ENCODE measurements at places on chromosomes 16 and 17. TPM values are rescaled to one million over a fixed set of nuclear protein-coding genes. Genes with fewer than 3 reads are reported as not detected.

Gene AOC3
- 3.7 TPM for total RNA-seq

Gene SSTR5
- total RNA-seq = not detected

Gene PRCD
- not detected for total RNA-seq

DNA sequence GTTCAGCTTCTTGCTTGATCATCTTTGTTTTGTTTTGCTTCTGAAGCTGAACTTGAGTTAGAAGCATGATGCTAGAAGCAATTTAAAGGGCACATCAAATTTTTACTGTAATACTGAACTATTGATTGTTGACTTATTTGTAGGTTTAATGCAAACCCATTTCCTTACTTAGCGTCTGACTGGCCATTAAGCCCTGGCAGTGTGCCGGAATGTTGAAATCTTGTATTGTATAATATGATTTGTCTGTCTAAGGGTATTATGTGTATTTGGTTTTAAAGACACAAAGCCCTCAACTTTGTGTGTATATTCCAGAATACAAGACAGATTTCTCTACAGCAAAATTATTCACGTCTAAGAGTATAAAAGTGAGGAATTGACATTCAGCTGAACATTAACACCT is 39.7 kb downstream of the NUP93 start:
- no peak for DNase-seq
- H3K27me3 ChIP-seq = no peaks in the 10 kb centered on the region
- H3K36me3 ChIP-seq = peaks cover 13% of the 10 kb centered on the region

GRCh38 chr17:82786427-82786826 is 34.6 kb downstream of the TBCD start:
- H3K36me3 ChIP-seq = peaks cover 17% of the 10 kb centered on the region
- no peak overlapping the region for H3K4me3 ChIP-seq
- DNase-seq = no peak
- no peaks in the 10 kb centered on the region for H3K27me3 ChIP-seq
- H3K27ac ChIP-seq = no peak overlapping the region

DNA sequence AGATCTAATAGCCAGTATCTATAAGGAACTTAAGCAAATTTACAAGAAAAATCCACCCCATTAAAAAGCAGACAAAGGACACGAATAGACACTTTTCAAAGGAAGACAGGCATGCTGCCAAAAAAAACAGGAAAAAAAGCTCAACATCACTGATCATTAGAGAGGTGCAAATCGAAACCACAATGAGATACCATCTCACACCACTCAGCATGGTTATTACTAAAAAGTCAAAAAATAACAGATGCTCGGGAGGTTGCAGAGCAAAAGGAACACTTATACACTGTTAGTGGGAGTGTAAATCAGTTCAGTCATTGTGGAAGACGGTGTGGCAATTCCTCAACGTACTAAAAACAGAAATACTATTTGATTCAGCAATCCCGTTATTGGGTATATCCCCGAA is 9.6 kb downstream of the STX8 start:
- peaks cover 33% of the 10 kb centered on the region for H3K36me3 ChIP-seq
- H3K4me1 ChIP-seq = peaks cover 19% of the 10 kb centered on the region
- DNase-seq = no peak
- H3K4me3 ChIP-seq = no peak overlapping the region
- no peak overlapping the region for H3K27ac ChIP-seq

- H3K36me3 ChIP-seq = peaks cover 5% of the 10 kb centered on the region
- peaks cover 1% of the 10 kb centered on the region for H3K27me3 ChIP-seq
- H3K4me1 ChIP-seq = peaks cover 62% of the 10 kb centered on the region
- H3K27ac ChIP-seq = peak overlapping the region; percentile 81
- peak overlapping the region; percentile 50 for H3K4me3 ChIP-seq
- DNase-seq = no peak
These were observed 88.2 kb downstream of the IRF8 start for GRCh38 chr16:85986931-85987749.

- no peak overlapping the region for H3K27ac ChIP-seq
- no peak overlapping the region for H3K4me3 ChIP-seq
- DNase-seq = no peak
- H3K36me3 ChIP-seq = peaks cover 30% of the 10 kb centered on the region
- no peaks in the 10 kb centered on the region for H3K27me3 ChIP-seq
These were observed 22.9 kb downstream of the SLFN11 start for GRCh38 chr17:35350493-35350892.

GRCh38 chr17:550041-550398 is 164.6 kb downstream of the VPS53 start:
- no peak for DNase-seq
- H3K4me1 ChIP-seq = peaks cover 17% of the 10 kb centered on the region
- no peaks in the 10 kb centered on the region for H3K27me3 ChIP-seq
- H3K4me3 ChIP-seq = no peak overlapping the region

DNA sequence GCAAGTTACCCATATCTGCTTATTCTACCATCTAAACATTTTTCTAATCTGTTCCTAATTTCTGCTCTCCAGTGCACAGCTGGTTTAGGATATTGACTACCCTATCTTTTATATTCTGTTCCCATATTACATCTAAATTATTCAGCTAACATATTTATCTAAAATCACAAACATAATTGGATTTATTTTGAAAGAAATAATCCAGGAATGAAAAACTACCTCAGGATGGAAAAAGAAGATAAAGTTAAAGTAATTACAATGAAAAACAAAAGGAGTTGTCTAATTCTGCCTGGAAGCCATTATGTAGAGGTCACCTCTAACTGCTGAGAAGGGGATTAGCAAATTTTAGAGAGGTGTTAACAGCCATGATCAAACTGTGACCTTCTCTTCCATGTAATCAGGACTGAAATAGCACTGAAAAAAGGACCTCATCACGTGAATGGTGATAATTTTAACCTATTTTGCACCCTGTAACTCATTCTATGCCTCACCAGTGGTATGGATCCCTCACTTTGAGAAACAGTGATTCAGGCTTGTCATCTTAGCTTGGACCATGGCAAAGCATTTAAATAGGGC is 653.3 kb downstream of the CDH11 start:
- H3K36me3 ChIP-seq = no peaks in the 10 kb centered on the region
- H3K4me3 ChIP-seq = no peak overlapping the region
- no peak for DNase-seq
- H3K27me3 ChIP-seq = no peaks in the 10 kb centered on the region
- H3K4me1 ChIP-seq = no peaks in the 10 kb centered on the region

DNA sequence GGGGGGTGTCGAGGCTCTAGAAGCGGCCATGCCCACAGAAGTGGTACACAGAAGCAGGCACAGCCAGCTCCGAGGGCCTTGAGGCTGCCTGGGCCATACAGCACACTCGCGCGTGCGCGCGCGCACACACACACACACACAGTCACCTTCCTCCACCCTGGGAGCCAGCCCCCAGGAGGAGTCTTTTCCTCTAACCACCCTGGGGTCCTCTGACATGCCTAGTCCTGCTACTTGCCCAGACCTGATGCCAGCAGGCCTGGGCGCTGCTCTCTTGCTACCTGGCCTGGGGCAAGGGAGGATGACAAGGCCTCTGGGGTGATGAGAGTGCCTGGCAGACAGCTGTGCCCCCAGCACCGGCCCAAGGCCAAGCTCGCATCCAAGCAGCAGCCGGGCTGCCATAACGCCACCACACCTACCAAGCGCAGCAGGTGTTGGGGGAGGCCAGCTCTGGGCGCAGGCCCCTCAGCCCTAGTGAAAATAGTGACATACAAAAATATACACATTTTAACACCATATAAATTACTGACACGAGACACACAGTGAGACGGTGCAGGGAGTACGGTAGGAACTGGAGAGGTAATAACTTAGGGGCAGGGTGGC is 41.1 kb downstream of the TSC2 start:
- no peak overlapping the region for H3K27ac ChIP-seq
- H3K4me3 ChIP-seq = no peak overlapping the region
- H3K27me3 ChIP-seq = no peaks in the 10 kb centered on the region
- DNase-seq = no peak
- H3K36me3 ChIP-seq = peaks cover 4% of the 10 kb centered on the region
- H3K4me1 ChIP-seq = no peaks in the 10 kb centered on the region

DNA sequence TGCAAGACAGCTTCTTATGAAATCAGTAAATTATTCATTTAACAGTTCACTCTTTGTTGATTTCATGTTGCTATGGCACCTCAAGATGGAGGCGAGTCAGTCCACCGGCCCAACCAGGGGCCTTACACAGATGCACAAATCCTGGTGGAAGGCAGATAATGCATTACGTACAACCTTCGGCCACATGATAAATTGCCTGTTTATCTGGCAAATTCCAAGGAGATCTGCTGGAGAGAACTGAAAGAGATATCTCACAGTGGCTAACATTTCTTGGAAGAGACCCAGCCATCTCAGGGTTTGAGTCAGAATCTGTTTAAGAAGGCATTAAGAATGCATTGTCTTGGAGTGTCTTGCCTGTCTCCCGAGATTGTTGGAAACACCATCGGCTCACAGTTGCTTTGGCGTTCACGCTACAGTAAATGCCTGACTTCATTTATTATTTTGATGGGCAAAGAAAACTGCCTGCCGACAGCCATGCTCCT is 225.6 kb downstream of the MSI2 start:
- no peak overlapping the region for H3K27ac ChIP-seq
- H3K4me3 ChIP-seq = no peak overlapping the region
- H3K4me1 ChIP-seq = peaks cover 62% of the 10 kb centered on the region
- no peak for DNase-seq
- H3K36me3 ChIP-seq = peaks cover 32% of the 10 kb centered on the region
- no peaks in the 10 kb centered on the region for H3K27me3 ChIP-seq

- no peaks in the 10 kb centered on the region for H3K27me3 ChIP-seq
- H3K4me3 ChIP-seq = no peak overlapping the region
- peaks cover 19% of the 10 kb centered on the region for H3K4me1 ChIP-seq
- DNase-seq = no peak
- no peak overlapping the region for H3K27ac ChIP-seq
These were observed 44.2 kb downstream of the ADCY7 start for GRCh38 chr16:50310308-50311133.

GRCh38 chr17:57895382-57896060 is 45.7 kb upstream of the MRPS23 start:
- H3K36me3 ChIP-seq = no peaks in the 10 kb centered on the region
- H3K4me1 ChIP-seq = no peaks in the 10 kb centered on the region
- peaks cover 6% of the 10 kb centered on the region for H3K27me3 ChIP-seq
- no peak for DNase-seq
- H3K27ac ChIP-seq = no peak overlapping the region

Measured in activated T-helper 1 cell treated with anti-CD3 and anti-CD28 coated beads, Interleukin-12 subunit alpha, Interleukin-12 subunit beta, Interleukin-2, Interleukin-4 antibody, amounts not matched to agents 30 ng/mL and 10 ng/mL and 1 ng/mL, durations not matched to agents 14 hours and 24 hours and 36 hours (primary cell).